OCI-LY7 (cell line): ENCODE measurements at places on chromosomes 11 and 22.

- no peak for DNase-seq
Measured at GRCh38 chr22:44224166-44224565, 43.4 kb downstream of the PARVG start.

GRCh38 chr11:69953356-69953755, 124.8 kb upstream of the ANO1 start:
- DNase-seq, result no peak

GRCh38 chr11:5251746-5252145, 2.1 kb upstream of the HBG1 start:
- no peak for DNase-seq

GRCh38 chr22:44351685-44352377, 39.1 kb upstream of the SHISAL1 start:
- DNase-seq, result no peak

DNA sequence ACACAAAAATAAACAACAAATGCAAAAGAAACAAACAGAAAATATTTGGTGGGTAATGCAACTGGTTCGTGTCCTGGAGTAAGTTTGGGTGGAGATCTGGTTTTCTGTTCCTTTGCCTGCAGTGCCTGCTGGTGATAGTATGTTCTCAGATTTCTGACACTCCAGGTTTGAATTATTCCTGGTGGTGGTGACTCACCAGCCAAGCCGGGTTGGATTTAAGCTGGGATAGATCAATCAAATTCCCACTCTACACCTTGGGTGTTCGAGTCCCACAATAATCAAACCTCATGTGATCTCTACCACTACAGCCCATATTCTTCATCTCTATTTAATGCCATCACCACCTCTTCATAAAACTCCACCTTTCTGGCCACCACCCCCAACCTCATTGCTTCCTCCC, 421.8 kb downstream of the NTM start:
- DNase-seq, result no peak

DNA sequence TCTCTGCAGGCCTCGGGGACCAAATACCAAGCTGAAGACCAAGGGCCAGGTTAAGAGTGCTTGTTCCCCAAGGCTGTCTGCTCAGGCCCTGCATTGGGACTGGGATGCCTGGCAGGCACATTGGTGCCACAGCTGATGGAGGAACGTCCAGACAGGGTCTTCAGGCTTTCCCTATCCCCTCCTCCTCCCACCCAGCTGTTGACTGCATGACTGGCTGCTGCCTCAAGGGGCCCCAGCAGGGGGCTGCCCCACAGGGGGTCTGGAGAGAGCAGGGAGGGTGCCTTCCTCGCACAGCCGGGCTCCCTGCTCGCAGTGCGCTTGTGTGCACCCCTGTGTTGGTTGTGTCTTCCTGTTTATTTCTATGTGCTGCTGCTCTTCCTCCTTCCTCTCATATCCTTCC, 9.9 kb downstream of the RCOR2 start:
- no peak for DNase-seq

DNA sequence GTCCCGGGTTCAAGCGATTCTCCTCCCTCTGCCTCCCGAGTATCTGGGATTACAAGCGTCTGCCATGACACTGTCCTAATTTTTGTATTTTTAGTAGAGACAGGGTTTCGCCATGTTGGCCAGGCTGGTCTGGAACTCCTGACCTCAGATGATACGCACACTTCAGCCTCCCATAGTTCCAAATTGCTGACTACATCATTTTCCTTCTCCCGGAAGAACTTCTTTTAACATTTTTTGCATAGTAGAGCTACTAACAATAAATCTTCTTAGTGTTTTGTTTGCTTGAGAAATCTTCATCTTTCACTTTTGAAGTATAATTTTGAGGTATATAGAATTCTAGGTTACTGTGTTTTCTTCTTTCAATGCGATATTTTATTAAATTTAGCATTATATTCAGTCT, 1415.1 kb upstream of the RAG2 start:
- no peak for DNase-seq

DNA sequence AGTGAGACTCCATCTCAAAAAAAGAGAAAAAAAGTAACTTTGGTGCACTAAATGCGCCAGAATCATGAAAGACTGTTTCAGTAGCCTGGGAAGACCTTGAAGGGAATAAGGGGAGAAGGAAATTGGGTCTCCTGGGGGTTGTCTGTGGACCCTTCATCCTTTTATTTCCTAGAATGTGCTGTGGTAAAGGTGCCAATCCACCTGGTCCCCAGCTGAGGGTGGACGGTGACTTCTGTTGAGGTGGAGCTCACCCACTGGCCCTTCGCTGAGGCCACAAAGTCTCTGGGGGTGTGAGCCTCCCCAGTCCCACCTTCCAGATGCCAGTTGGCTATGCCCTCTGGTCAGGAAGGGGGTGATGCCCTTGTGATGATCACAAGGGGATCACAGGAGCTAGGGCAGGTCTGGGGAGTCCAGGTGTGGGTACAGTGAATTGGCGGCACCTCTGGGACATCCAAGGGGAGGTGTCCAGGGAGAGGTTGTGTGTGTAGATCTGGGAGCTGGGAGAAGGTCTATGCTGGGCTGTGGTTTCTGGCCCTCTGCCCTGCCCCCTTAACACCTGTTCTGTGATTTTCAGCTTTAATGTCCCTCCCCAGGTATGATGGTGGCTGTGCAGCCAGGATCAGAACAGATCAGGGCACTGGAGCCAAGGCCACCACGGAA, 34.2 kb upstream of the LMO1 start:
- DNase-seq, result no peak

GRCh38 chr22:25395468-25395867, 169.0 kb upstream of the GRK3 start:
- DNase-seq, result no peak

DNA sequence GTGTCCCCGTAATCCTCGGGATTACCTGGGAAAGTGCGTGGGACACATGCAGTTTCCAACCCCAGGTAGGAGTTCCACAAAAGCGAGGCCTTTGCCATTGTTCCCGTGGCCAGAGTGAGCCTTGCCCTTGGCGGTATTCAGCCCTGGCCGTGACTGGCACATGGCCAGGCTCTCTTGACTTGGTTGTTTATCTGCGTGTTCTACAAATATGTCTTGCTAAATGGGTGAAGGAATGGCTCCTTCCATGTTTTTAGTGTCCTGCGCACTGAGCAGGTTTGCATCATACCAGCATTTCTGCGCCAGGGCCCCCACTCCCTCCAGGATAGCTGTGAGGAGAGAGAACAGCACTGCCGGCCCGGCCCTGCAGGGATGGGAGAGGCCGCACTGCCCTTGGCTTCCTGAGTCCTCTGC, 20.0 kb downstream of the POLR3H start:
- DNase-seq, result no peak

DNA sequence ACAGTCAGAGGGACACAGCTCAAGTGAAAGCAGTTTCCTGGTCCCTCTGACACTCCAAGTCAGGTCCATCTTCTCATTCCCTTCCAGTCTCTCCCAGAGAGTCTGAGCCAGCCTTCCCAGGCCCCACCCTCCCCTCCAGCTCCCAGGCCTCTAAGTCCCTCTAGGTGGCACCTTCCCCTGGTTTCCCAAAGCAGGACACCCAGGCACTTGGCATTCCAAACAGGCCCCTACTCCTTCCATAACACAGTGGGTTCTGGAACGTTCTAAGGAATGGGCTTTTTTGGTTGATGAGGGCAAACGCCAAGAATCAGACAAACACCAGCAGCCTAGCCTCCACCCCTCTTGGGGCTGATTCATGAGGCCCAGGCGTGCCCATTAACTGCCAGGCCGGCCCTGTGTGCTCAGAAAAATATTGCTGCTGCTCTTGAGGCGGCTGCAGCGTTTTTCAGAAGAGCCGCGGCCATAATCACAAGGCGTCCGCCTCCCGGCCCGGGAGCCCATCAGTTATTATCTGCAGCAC, 418.7 kb downstream of the SOX6 start:
- DNase-seq, result no peak

DNA sequence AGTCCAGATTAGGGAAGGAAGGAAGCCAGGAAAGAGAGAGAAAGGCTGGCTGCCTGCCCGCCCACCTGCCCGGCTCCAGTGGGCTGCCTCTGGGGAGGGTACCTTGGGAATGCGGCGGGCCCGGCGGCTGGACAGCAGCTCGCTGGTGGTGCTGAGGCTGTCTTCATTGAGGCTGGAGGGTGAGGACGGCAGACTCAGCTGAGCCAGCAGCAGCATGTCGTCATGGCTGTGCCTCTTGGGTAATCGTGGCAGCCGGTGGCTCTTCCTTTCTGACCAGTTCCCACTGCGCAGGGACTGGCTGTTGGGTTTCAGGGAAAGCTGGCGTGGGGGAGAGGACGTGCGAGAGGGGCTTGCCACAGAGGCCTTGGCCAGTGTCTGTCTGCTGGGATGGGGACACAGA, 32.9 kb downstream of the RPL27A start:
- no peak for DNase-seq

GRCh38 chr22:25452116-25452700, 112.3 kb upstream of the GRK3 start:
- no peak for DNase-seq
